AG09309 (cell line): ENCODE measurements at places on chromosomes 12 and 14.

DNA sequence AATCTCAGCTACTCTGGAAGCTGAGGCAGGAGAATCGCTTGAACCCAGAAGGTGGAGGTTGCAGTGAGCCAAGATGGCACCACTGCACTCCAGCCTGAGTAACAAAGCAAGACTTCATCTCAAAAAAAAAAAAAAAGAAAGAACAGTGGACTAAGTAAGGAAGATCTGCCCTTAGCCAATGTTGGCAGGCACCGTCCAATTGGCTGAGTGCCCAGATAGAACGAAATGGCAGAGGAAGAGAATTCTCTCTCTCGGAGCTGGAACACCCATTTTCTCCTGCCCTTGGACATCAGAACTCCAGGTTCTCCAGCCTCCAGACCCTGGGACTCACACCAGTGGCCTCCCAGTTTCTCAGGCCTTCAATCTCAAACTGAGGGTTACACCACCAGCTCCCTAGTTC is 49.9 kb downstream of the ESR2 start:
- DNase-seq: no peak

DNA sequence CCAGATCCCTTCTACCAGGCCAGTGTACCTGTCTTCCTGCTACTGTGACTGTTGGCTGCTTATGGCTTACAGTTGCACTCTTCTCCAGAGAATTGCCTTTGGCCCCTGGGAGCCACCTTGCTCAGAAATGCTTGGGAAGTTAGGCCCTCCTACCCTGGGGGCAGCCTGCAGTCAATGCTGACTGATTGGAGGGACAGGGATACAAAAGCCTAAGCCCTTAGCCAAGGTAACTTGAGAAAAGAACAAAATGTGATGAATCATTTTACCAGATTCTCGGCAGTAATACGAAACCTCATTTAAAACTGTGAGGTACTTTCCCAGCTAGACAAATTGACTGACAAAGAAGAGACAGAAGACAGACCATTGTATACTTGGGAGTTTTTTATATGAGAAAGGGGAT is 47.3 kb downstream of the PTCSC3 start:
- DNase-seq: no peak

GRCh38 chr12:108635997-108636808 is 2.5 kb upstream of the SELPLG start:
- no peak for DNase-seq

GRCh38 chr14:68762953-68763764 is 29.7 kb downstream of the ZFP36L1 start:
- DNase-seq: no peak

DNA sequence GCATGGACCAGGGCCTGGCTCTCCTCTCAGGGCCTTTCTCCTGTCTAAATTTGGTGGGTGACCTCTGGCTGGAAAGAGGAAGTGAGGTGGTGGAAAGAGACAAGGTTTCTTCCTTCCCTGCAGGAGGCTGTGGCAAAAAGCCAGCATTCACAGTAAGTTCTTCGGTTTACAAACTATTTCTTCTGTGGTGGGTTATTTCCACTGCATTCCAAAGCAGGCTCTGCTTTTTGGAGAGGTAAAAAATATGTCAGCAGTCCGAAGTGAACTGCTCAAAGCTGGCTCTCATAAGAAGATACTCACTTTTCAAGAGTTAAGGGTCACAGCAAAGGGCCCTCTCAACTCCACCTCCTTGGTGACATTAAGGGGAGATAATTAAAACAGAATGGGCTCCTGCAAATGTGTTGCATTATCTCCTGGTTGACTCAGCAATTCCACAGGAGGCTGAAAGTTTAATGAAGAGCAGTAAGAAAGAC is 48.9 kb upstream of the POC1B start:
- DNase-seq: peak; percentile 64

- DNase-seq: no peak
Measured at GRCh38 chr14:104110491-104111209, 25.1 kb downstream of the ASPG start.

- no peak for DNase-seq
Measured at GRCh38 chr14:52067873-52068614, 815 bp downstream of the NID2 start.

GRCh38 chr12:81261508-81262207 is 183.8 kb downstream of the ACSS3 start:
- DNase-seq: no peak

GRCh38 chr12:78470354-78471195 is 394.0 kb upstream of the SYT1 start:
- peak; percentile 20 for DNase-seq

DNA sequence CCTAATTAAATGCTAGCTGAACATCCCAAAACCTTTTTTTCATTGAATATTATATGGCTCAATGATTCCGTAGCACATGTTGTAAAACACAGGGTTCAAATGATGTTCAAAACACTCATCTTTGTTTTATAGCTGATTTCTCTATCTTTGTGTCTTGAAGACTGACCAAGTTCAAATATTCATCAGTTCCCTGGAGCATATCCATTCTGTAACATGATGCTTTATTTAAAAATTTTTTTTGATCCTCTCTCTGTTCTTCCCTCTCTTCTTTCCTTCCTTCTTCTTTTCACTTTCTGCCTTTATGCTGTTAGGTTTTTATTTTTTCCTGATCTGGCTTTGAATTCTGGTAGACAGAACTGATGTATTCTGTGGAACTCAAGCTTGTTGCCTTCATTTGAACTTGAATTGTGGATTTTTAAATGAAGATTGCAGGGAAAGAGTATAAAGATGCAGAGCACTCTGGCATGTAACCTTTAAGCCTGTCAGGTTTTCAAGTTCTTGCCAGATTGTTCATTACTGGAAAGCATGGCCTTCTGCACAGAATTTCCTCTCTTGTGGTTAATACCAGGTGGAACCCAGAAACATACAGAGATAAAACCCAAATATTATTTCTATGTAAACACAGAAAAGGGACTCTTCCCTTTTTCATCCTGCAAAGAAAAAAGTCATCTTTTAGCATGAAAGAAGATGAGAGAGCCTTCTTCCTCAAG is 39.5 kb downstream of the PROX2 start:
- no peak for DNase-seq

DNA sequence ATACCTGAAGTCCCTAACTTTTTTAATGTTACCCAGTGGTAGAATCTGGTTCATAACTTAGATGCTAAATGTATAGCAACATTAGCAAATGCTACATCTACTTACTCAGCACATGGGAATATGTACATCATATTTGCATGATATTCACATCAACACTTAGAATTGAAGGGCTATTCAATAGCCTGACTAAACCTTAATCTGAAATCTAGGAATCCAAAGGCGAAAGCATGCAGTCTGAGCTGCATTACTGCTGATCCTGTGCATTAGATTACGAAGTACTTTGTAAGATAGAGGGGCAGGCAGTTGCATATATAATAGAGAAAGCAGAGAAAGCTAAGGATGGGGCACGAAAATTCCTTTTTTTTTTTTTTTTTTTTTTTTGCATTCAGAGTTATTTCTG is 40.4 kb downstream of the SLC38A4 start:
- DNase-seq: no peak

DNA sequence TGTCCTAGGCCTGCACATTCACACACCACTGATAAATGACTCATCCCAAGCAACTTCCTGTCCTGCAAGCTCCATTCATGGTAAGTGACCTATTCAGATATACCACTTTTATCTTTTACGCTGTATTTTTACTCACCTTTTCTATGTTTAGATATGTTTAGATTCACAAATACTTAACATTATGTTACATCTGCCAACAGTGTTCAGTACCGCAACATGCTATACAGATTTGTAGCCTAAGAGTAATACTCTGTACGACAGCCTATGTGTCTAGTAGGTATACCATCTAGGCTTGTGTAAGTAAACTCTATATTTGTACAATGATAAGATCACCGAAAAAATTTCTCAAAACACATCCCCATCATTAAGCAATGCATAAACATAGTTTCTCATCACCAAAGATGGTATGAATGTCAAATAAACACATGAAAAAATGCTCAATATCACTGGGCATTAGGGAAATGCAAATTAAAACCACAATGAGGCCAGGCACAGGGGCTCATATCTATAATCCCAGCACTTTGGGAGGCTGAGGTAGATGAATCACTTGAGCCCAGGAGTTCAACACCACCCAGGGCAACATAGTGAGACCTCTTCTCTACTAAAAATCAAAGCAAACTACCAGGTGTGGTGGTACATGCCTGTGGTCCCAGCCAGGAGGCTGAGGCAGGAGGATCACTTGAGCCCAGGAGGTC is 20.7 kb downstream of the ATXN2 start:
- no peak for DNase-seq
